ENCODE measurements at places on chromosomes 3 and 15.
A peak's percentile ranks its signal among the peaks of the same experiment; 100 is the strongest.

GRCh38 chr3:159819676-159820075, 169.0 kb upstream of the IL12A start:
- DNase-seq: no peak

GRCh38 chr3:155744626-155745324, at the start of gene PLCH1:
Gene PLCH1 (minus strand): TSS chr3:155745071. CDS start chr3:155704224, 40,847 bp downstream.
- DNase-seq: peak; percentile 75

DNA sequence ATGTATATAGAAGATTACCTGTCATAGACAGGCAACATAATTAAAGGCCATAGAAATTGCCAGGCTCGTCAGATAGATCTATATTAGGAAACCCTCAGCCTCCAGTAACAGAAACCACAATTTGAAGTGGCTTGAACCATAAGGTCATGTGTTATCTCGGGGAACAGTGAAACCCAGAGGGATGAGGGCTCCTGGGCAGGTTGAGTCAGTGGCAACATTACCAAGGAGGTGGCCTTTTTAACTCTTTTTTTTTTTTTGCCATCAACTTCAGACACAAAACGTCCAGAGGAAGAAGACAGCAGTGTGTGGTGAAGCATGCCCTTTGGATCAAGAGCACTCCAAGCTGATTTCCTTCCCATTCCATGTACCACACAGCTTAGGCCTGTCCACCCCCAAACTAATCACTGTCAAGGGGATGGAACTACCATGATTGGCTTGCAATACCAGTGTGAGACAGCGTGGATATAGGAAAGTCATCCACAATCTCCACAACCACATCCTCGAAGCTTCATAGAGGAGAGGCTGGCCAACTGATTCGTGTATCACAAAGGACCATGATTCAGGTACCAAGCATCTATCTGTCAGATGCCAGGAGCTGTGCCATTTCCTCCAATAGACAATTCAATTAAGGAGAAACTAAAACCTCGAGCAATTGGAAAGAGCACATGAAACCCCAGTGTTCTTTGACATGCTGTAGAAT, 999 bp upstream of the KIF7 start:
- no peak for DNase-seq

- no peak for DNase-seq
Measured at GRCh38 chr15:84819291-84819768, 2.2 kb downstream of the ALPK3 start.

GRCh38 chr15:65037309-65037708, 7.9 kb upstream of the MTFMT start:
- no peak for DNase-seq

- DNase-seq: no peak
Measured at GRCh38 chr3:58520403-58521335, 16.3 kb downstream of the ACOX2 start.

GRCh38 chr3:77319711-77320110, 279.8 kb downstream of the ROBO2 start:
- no peak for DNase-seq

- DNase-seq: no peak
Measured at GRCh38 chr3:183372911-183373310, 55.5 kb downstream of the MCF2L2 start.

GRCh38 chr3:110562621-110563020, 509.0 kb upstream of the NECTIN3 start:
- DNase-seq: no peak

DNA sequence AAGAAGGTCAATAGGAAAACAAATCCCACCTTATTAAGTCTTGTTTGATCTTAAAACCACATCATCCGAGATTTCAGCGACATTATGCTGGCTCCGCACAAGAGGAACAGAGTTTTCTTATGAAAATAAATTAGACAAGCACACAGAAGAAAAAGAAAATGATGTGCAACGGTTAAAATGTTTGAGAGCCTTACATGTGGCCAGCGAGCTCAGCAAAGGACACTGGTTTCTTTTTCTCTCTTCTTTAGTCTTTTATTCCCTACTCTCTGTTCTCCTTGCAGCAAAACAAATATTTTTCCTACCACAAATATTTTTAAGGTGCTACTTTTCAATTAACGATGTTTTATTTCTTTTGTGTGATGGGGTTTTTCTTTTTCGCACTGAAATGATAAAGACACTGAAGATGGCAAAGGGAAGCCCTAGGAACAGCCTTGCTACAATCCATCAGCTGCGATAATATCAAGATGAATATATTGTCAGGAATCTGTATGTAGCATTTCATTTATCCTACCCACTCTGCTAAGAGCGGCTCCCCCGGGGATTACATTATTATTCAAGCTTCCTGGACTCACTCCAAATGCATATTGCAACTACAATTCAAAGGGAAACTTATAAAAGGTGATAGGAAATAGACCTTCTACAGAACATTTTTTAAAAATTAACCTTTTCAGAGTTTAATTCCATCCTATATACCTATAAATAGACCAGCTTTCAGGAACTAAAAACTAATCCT, 72.9 kb downstream of the ANXA2 start:
- DNase-seq: no peak

DNA sequence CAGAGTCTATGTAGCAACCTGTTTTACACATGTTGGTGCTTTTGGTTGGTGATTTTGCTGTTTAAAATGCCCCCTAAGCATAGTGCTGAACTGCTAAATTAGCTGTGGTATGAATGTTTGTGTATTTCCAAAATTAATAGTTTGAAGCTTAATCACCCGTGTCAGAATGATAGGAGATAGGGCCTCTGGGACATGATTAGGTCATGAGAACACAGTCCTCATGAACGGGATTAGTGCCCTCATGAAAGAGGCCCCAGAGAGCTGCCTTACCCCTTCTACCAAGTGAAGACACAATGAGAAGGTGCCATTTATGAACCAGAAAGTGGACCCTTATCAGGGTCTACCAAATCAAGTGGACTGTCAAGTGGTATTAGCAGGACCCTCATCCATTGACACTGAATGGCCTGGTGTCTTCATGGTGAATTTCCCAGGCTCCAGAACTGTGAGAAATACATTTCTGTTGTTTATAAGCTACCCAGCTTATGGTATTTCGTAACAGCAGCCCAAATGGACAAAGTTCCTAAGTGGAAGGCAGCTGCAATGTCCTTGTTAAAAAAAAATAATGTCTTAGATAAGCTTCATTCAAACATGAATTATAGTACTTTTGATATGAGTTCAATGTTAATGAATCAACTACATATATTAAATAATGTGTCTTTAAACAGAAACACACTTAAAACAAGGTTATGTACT, 37.7 kb upstream of the FRMD4B start:
- DNase-seq: no peak

- DNase-seq: peak; percentile 92
Measured at GRCh38 chr3:46895204-46895660, 17.7 kb downstream of the PTH1R start.

DNA sequence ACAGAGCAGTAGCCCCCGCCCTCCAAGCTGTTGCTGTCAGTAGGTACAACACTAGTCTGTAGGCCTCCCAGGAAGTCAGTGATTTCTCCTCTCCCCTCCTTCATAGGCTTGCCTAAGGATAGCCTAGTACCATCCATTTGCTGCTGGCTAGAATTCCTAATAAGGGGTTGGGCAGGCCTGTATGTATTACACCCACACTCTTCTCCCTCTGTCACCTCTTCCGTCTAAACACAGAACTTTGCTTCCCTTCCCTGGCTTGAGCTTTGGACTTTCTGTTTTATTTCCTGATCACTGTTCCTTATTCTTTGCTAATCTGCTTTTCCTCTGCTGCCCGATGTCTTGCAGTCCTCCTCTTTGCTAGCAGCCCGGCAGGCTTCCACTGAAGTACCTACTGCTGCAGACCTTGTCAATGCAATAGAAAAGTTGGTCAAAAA, 93.4 kb upstream of the UMPS start:
- DNase-seq: no peak

DNA sequence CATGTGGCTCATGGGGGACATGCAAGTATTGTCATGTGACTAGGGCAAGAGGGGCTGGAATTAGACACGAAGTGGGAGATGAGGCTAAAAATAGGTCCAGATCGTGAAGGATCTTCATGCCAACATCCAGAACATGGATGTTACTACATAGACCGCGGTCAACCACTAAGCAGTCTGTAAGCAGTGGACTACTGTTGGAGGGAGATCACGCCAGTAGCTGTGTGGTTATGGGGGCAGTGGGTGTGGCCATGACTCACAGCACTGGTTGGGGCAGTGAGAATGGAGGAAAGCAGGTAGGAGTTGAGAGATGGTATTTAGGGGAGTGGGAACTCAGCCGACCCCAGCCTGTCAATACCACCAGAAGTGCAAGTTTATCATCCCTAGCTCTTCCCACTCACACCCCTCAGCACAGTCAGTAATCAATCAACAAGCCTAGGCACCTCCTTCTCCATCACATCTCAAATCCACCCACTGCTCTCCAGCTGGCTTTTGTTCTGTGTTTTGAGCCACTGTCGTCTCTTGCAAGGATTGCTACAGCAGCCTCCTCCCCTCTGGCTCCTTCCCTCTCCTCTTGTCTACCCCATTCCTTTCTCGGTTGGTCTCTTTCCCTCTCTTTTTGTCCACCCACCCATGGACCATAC, 107.2 kb upstream of the ABHD17C start:
- DNase-seq: no peak

- no peak for DNase-seq
Measured at GRCh38 chr3:177622520-177622919, 425.2 kb upstream of the TBL1XR1 start.

DNA sequence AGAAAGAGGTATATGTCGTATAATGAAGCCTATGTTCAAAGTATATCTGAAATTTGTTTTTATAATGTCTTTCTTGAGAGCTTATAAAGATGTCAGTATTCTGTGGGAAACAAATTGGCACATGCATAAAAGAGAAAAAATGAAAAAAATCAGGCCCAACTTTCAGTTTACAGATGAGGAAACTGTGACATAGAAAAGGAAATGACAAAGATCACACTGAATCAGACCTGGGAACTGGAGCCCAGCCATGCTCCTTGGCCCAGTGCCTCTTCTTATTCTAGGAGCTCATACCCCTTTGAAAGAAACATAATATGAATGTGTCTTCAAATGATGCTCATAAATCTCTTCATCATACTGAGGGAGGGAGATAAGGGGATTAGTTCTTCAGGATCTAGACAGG, 48.4 kb downstream of the TMEM44 start:
- DNase-seq: no peak

- no peak for DNase-seq
Measured at GRCh38 chr15:35605764-35606449, 59.9 kb upstream of the DPH6 start.

- no peak for DNase-seq
Measured at GRCh38 chr3:18237251-18238005, 187.7 kb downstream of the SATB1 start.

- no peak for DNase-seq
Measured at GRCh38 chr3:24550588-24550987, 55.9 kb upstream of the THRB start.

- DNase-seq: no peak
Measured at GRCh38 chr3:140559546-140559945, 118.3 kb upstream of the TRIM42 start.

DNA sequence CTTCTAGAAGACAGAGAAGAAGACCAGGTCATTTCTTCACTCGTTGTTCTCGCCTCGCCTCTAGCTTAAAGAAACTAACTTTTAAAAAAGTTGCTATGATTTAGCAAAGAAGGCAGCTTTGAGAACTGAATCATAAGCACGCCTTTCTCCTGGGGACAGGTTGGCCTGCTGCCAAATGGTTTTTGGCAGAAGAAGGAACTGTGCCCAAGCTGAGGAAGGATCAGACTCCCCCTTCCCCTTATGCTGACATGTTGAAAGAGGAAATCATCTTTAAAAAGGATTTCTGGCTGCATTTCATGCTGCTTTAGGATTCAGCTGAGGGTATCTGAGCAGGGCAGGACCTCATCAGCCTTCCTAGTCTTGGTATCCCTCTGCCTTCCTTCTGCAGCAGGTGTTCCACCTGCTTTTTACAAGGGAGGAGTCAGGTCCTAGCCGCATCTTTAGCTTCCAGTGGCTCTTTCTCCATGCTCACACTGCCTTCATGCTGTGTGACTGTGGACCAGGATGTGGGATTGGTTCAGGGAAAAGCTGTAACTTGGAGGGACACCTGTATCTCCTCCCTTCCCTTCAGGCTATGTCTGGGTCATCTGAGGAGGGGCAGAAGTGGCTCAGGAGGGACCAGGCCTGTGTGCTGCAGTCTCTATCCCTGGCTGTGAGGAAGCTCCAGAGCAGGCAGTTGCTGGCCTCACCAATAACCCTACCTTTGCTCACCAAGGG, 34.1 kb upstream of the HACD2 start:
- DNase-seq: no peak

- DNase-seq: no peak
Measured at GRCh38 chr3:194082743-194083636, 53.0 kb upstream of the HES1 start.

- DNase-seq: peak; percentile 83
Measured at GRCh38 chr15:69719527-69720240, 267.1 kb downstream of the RPLP1 start.

DNA sequence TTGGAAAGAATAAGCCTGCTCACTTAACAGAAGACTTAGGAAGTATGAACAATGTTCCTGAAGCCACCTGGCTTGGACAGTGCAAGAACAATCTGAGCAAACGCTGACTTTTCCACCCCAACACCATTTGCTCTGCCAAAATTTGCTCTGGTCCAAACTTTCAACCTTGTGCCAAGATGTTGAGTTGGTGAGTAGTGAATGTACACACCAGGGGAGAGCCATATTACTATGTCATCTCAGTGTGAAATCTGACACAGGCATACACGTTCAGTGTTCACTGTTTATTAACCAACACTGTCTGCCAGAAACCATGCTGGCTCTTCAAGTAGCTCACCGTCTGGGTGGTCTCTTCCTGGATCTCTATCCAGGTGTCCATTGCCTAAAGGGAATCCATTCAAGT, 152.9 kb upstream of the LPP start:
- no peak for DNase-seq

GRCh38 chr15:53218666-53219580, 428.8 kb upstream of the ONECUT1 start:
- DNase-seq: no peak

GRCh38 chr3:11479221-11479620, 164.5 kb downstream of the VGLL4 start:
- DNase-seq: no peak

DNA sequence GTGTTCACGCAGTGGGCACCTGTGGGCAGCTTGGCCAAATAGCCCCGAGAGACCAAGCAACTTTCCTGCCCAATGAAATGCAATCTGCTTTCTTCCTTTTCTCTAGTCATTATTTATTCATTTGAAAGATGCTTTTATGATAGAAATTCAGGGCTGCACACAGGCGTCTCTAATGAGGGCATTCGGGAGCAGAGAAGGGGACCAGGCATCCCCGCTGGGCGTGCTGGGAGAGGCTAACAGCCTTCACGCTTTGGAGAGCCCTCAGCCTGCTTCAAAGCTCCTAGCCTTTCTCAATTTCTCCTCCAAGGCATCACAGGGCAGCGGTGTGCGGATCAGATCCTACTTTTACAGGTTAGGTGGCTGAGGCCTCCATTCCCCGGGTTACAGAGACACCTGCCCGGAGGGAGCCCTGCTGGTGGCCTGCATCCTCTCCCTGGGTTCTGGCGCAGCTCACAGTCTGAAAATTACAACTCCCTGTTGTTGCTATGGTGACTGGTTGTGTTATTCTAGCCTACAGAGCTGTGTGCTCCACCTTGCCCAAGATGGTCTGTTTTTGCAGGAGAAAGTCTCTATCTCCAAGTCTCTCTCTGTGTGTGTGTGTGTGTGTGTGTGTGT, 21.8 kb upstream of the KLF13 start:
- peak; percentile 44 for DNase-seq
